ENCODE measurements at places on chromosomes 5 and 9.

DNA sequence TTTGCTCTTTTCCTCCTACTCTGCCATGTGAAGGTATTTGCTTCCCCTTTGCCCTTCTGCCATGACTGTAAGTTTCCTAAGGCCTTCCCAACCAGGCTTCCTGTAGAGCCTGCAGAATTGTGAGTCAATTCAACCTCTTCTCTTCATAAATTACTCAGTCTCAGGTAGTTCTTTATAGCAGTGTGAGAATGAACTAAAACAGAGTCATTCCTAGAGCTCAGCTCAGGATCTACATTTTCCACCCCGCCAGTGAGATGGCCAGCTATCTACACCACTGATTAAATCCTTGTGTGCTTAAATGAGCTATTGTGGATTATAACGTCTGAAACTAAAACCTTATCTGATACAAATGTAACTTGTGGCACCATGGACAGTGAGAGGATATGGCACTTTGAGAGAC is 55.0 kb downstream of the FRMD3 start:
- DNase-seq, result no peak

DNA sequence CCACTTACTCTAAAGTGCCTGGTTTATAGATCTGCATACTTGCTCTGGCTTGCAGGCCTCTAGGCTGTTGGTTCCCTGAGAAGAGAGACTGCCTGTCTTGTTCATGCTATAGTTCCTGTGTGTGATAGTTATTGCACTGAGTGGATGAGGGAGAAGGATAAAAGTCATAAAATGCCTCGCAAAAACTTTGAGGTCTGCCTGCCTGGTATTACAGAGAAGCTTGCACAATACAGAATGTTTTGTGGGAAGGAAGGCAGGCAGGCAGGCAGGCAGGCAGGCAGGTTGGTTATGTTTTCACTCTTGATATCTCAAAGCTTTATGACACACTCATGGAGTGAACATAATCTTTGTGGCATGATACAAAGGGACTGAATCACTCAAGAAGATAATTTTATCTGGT is 287.1 kb downstream of the SLIT3 start:
- DNase-seq, result no peak

DNA sequence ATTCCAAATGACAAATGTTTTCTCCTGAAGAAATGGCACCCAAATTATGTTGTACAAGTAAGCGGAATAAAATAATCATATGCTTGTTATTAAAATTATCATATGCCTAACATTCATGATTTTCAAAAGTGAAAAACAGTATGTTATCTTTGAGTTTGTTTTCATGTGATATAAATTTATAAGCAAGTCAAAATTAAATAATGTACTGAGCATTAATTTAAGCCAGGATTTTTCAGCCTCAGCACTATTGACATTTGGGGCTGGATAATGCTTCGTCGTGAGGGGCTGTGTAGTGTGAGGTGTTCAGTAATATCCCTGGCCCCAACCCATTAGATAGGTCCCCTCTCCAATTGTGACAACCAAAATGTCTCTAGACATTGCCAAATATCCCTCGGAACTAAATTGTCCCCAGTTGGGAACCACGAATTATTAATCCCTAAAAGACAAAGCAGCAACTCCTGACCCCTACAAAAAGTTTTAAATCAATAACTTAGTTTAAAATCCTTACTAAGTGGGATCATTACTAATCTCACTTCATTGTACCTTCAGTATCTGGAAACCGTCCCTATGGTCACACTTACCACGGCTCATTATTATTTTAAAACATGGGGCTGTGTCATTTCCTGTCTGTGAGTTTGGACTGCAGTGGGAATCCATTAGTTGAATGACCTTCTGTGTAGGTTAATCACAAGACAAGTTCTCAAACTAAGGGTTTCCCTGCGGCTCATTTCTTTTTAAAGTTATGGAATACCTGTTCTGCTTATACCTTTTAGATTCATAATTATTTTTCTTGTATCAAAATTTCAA is 1.3 kb upstream of the NNT start:
- peak; percentile 26 for DNase-seq

DNA sequence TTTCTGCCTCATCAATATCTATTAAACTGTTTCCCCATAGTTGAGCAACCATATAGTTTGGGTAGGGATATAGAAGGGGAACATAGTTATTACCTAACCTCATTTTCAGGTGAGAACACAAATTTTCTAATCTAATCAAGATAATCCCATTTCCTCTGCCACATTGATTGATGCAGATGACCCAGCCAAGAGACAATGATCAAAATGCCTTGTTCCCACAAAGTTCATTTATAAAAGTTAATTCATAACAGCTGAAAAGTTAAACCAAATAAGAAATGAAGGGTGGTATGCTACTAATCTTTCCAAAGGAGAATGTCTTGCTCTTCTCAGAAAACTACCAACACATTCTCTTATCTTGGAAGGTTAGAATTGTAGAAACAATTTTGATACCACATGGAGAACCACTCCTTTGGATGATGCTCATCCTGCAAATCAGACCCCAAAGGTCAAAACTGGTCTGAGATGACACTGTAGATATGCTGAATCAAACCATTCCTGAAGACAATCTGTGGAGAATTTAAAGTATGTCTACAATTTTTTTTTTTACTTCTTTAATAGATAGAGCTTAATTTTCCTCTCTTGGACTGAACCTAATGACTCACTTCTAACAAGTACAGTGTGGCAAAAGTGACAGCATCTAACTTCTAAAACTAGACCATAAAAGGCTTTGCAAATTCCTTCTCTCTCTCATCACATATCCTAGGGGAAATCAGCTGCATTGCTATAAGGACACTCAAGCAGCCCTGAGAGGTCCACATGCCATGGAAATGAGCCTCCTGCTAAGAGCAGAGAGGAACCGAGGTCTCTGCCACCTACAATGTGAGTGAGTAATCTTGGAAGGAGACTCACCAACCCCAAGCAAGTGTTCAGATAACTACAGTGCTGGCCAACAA is 586.7 kb upstream of the TUSC1 start:
- DNase-seq, result no peak

DNA sequence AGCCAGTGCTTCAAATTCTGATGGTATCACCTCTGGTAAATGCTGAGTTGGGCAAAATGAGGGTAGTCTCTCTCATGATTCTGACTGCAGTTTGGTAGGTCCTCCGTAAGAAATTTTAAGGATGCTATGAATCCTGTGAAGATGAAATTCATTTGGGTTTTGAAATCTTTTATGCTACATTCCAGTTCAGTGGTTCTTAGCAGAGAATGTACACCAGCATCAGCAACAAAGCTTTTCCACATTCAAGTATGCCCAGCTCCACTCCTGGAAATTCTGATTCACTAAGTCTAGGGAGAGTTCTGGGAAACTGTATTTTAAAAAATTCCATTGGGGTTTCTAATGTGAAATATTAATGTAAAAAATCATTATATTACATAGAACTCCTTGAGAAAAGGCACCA is 33.6 kb upstream of the ACOT12 start:
- no peak for DNase-seq

GRCh38 chr9:127796852-127797370 is 5.8 kb upstream of the FPGS start:
- DNase-seq, result no peak

GRCh38 chr5:176547802-176548201 is 1.3 kb upstream of the CDHR2 start:
- DNase-seq, result no peak

DNA sequence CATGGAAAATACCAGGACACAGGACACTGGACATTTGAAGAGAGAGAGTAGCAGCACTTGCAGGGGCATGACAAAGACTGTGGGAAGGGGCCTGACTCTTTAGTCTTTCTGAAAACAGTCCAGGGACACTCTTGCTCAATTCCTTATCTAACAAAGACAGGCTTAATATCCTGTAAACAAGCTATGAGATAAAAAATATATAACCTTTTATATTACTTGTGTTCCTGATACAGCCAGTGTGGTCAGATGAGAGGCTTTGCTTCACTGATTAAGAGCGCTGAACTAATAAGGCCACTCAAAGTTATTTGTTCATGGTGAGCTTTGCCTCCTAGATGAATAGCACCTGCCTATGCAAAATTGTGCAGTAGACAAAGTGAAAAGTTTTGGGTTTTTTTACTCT is 518.7 kb downstream of the LRRC70 start:
- DNase-seq, result no peak

DNA sequence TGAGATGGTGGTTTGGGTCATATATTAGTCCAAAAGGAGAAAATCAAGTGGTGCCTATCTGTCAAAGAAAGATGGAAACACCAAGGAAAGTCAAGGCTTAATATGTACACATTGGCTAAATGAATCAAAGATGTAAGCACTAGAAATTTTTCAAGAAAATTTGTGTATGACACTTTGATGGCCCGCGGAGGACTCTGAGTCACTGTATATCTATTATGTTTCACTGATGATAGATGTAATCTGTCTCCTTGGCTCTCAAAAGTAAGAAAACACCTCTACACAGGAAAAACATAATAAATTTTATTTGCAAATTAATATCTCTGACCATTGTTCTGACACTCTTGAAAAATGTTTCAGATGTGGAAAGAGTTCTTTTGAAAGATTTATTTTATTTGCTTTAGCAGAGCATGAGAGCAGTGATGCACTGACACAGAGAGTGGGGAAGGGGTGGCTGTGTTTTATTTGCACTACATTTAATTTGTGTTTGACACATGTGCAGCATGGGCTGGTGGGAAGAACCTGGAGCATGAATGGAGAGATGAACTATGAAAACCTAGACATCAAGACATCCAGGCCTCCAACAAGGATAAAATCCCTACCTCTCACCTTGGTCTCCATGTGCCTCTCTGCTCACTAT is 180.8 kb upstream of the GAS1 start:
- DNase-seq, result no peak

- peak; percentile 74 for DNase-seq
Observed at GRCh38 chr9:70856411-70856810, 265.0 kb downstream of the TRPM3 start.

GRCh38 chr5:169717288-169717687 is 80.2 kb downstream of the DOCK2 start:
- no peak for DNase-seq

- no peak for DNase-seq
Observed at GRCh38 chr5:150035139-150035895, 34.8 kb downstream of the HMGXB3 start.

- DNase-seq, result no peak
Observed at GRCh38 chr5:35656721-35657120, 39.1 kb downstream of the SPEF2 start.

- DNase-seq, result peak; percentile 75
Observed at GRCh38 chr5:126339215-126339805, 83.9 kb upstream of the GRAMD2B start.

DNA sequence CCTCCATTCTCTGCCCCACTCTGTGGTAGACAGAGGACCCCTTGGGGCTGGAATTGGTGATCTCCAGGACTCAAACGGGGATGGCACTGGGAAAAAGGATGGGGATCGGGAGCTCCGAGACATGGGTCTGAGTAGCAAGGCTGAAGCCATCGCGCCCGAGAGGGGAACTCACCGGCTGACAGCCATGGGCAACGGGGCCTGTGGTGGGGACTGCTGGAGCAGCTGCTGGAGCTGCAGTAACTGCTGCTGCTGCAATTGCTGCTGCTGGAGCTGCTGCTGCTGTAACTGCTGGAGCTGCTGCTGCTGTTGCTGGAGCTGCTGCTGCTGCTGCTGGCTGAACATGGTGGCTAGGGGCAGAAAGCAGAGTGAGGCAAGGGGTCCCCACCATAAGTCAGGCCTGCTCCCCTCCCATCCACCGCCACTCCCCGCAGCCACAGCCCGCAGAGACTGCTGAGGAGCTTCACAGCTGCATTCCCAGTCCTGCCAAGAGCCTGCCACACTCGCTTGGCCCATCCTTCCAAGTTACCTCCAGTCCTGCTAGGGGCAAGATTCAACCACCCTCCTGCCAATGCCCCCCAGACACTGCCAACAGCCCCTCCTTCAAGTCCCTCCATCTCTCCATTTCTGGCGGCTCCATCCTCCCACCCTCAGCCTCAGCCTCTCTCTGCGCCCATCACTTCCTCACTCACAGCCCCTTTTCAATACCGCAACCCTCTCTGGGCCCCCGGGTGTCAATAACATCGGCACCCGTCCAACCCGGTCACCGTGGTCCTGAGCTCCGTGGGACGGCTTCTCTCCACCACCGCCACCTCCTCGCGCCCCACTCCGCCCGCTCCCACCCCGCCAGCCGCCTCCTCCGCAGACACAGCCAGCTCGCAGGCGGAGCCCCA is 611 bp downstream of the CIZ1 start:
- DNase-seq, result no peak

- DNase-seq, result no peak
Observed at GRCh38 chr5:127826011-127826410, 122.8 kb downstream of the CCDC192 start.

- no peak for DNase-seq
Observed at GRCh38 chr5:150189728-150190502, at the start of gene SLC6A7. TSS of gene SLC6A7 (plus strand) at chr5:150190062. CDS start at chr5:150190328, 266 bp downstream.

DNA sequence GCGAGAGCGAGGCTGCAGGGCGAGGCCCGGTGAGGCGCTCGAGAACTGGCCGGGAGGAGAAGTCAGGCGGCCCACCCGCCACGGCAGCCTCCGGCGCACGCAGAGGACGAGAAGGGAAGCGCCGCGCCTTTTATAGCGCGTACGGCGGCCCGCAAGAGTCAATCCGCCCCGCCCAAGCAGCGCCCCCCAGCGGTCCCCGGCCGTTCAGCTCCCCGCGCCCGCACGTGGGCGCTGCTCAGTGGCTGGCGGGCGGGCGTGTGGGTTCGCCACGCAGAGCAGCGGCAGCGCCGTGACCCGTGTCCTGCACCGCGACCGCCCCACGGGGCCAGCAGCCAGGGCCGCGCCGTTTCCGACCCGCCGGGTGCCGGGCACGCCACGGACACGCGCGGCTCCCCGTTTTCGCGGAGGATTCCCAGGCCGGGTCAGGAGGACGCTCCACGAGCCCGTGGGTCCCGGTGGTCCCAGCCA is 14.6 kb downstream of the LCN10 start:
- peak; percentile 90 for DNase-seq

- no peak for DNase-seq
Observed at GRCh38 chr5:32852976-32853375, 141.9 kb downstream of the NPR3 start.

DNA sequence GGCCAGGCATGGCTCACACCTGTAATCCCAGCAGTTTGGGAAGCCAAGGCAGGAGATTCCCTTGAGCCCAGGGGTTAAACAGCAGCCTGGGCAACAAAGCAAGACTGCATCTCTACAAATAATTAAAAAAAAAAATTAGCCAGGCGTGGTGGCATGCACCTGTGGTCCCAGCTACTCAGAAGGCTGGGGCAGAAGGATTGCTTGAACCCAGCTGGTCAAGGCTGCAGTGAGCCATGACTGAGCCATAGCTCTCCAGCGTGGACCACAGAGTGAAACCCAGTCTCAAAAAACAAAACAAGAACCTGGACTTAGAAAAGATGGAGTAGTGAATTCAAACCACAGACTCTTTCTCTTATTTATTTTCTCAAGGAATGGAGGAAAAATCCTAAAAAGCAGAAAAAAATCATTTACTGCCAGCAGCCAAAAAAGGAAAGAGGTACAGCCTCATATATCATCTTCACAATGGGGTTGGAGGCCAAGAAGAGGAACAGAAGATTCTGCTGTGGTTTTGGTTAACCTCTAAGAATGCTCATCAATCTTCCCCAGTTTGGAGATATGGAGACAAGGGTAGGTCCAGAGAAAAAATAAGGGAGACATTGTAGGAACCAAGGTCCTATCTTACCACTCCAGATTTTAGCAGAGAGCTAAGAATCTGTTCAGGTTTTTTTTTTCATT is 40.0 kb upstream of the MYO10 start:
- DNase-seq, result no peak

- DNase-seq, result no peak
Observed at GRCh38 chr5:174343826-174344225, 298.3 kb downstream of the NSG2 start.
